Activated T-cell treated with anti-CD3 and anti-CD28 coated beads, Interleukin-2, amount 50 U/mL, for 72 hours (primary cell): ENCODE measurements at places on chromosomes 1 and 21.

DNA sequence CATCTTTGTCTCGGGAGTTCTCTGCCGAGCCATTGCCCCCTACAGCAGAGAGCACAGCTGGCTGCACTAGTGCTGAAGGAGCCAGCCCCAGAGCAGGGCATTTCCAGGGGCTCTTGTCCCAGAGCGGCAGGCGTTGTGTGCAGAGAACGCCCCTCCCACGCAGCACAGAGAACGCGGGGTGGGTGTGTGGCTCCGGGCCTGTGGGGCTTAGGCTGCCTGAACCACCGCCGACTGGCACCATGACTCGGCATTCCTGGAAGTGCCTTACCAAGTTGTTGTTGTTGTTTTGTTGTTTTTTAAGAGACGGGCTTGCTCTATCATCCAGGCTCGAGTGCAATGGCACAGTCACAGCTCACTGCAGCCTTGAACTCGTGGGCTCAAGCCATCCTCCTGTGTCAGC is 15.8 kb upstream of the DIP2A start:
- no peaks in the 10 kb centered on the region for H3K4me1 ChIP-seq
- H3K36me3 ChIP-seq = peaks cover 3% of the 10 kb centered on the region
- H3K27me3 ChIP-seq = no peaks in the 10 kb centered on the region
- peak overlapping the region; percentile 29 for H3K27ac ChIP-seq
- H3K4me3 ChIP-seq = no peak overlapping the region

DNA sequence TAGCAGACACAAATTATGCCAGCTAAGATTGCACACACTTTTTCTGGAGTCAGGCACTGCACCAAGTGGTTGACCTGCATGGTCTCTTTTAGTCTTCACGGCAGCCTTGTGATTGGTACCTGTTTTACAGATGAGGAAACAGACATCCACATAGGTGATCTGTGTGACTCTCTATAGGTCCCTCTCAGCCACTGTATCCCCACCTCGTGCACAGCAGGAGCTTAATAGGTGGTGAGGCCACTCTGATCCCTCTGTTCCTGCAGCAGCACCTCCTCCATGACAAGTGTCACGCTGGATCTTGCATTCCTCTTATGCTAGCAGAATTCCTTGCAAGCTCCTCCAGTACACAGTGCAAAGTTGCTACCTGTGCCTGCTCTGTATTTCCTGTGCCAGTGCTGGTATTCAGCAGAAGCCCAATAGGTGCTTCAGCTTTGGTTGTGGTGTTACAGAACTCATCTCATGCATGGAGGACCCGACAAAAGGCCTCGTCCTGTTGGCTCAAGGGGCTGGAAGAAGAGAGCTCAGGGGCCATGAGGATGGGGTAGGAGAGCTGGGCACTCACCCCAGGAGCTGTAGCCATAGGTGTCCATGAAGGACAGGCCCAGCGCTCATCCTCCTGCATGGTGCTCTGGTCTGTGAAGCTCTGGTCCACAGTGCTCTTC is 546.7 kb downstream of the PTPRU start:
- peaks cover 35% of the 10 kb centered on the region for H3K27me3 ChIP-seq
- no peak for DNase-seq
- no peaks in the 10 kb centered on the region for H3K36me3 ChIP-seq
- H3K27ac ChIP-seq = no peak overlapping the region

- peaks cover 5% of the 10 kb centered on the region for H3K27me3 ChIP-seq
- no peaks in the 10 kb centered on the region for H3K4me1 ChIP-seq
- no peak overlapping the region for H3K27ac ChIP-seq
- no peak for DNase-seq
- no peak overlapping the region for H3K4me3 ChIP-seq
Measured at GRCh38 chr1:14724678-14725077, 126.2 kb downstream of the KAZN start.

DNA sequence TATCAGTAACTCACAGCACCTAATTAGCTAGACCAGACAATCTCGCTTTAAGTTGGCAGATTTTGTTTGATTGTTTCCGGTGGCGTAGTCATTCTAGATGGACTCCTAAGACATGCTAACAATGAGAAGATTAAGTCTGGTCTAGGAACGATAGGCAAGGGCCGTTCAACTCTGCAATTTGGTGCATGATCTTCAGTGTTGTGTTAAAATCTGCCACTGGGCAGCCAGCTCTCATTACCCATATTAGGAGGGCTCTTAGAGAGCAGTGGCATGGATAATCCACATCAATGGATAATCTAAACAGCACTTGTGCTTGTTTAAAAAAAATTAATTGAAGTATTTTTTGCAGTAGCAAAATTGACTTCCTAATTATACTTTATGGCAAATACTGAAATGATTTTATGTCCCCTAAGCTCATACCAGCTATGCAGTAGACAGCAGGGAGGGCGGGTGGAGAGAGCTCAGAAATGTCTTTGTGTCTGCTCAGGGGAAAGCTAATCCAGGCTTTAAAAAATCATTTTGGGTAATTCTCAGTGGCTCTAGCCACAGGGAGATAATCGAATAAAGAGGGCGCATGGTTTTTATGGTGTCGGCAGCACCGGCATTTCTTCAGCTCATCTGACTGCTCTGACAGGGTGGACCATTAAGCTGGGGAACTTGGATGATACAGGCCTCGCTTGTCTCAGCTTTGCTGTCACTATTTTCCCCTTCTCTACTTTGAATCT is 48.5 kb upstream of the IKBKE start:
- H3K36me3 ChIP-seq = no peaks in the 10 kb centered on the region
- H3K27me3 ChIP-seq = no peaks in the 10 kb centered on the region
- no peak overlapping the region for H3K4me3 ChIP-seq
- H3K27ac ChIP-seq = no peak overlapping the region

- no peak for DNase-seq
- no peak overlapping the region for H3K27ac ChIP-seq
- H3K4me1 ChIP-seq = no peaks in the 10 kb centered on the region
- H3K4me3 ChIP-seq = no peak overlapping the region
- H3K27me3 ChIP-seq = peaks cover 13% of the 10 kb centered on the region
- no peaks in the 10 kb centered on the region for H3K36me3 ChIP-seq
Measured at GRCh38 chr1:162857850-162858249, 3.1 kb downstream of the CCDC190 start.

DNA sequence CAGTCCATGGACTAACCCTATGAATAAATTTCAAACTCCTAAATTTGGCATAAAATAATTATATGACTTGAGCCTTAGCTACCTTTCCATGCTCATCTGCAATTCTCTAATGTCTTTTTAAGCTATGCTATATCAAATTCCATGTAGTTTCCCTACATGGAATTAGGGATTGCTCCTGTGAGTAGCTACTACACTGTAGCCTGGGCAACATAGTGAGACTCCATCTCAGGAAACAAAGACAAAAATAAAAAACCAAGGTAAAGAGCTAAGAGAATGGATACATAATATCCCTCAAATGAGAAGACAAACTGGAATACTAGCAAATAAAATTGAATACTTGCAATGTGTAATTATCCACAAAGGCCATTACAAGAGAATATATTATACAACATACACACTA is 37.5 kb downstream of the ATP1B1 start:
- DNase-seq = no peak
- no peaks in the 10 kb centered on the region for H3K36me3 ChIP-seq
- no peak overlapping the region for H3K4me3 ChIP-seq

DNA sequence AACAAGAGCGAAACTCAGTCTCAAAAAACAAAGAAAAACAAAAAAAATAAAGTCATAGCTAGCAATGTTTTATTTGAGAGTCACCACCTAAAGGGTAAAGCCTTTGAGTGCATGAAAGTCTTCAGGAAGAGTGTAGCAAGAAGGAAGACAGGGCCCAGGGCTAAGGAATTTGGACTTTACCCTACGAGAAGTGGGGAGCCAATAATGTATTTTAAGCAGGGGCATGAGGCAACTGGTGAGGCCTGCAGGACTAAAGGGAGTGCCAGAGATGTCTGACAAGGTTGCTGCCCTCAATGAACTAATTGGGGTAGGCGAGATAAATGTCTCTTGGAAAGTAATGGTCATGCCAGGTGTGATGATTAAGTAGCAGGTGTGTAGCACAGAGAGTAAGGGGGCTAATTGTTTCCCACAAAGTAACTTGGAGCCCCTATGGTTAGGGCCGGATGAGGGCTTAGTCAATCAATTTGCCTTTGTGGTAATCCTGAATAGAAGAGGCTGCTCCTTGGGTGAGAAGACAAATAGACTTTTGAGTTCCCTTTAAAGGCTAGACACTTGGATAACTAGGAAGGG is 31.6 kb upstream of the CACNA1E start:
- H3K36me3 ChIP-seq = no peaks in the 10 kb centered on the region
- peaks cover 4% of the 10 kb centered on the region for H3K4me1 ChIP-seq

GRCh38 chr1:51044199-51044598 is 57.8 kb upstream of the C1orf185 start:
- H3K36me3 ChIP-seq = peaks cover 3% of the 10 kb centered on the region
- H3K4me1 ChIP-seq = no peaks in the 10 kb centered on the region
- H3K4me3 ChIP-seq = no peak overlapping the region

GRCh38 chr1:193487722-193488121 is 301.3 kb upstream of the B3GALT2 start:
- H3K36me3 ChIP-seq = peaks cover 6% of the 10 kb centered on the region
- no peaks in the 10 kb centered on the region for H3K27me3 ChIP-seq
- peaks cover 29% of the 10 kb centered on the region for H3K4me1 ChIP-seq
- no peak overlapping the region for H3K4me3 ChIP-seq

- no peaks in the 10 kb centered on the region for H3K4me1 ChIP-seq
- no peak overlapping the region for H3K27ac ChIP-seq
- no peak for DNase-seq
- H3K4me3 ChIP-seq = no peak overlapping the region
Measured at GRCh38 chr1:166489356-166489669, 322.5 kb upstream of the FAM78B start.

GRCh38 chr1:34898330-34898761 is 31.1 kb downstream of the DLGAP3 start:
- no peak overlapping the region for H3K4me3 ChIP-seq
- H3K36me3 ChIP-seq = no peaks in the 10 kb centered on the region
- H3K27me3 ChIP-seq = peaks cover 30% of the 10 kb centered on the region

GRCh38 chr1:41917835-41918449 is 780 bp downstream of the HIVEP3 start:
- no peaks in the 10 kb centered on the region for H3K27me3 ChIP-seq
- H3K4me3 ChIP-seq = peak overlapping the region; percentile 82
- H3K27ac ChIP-seq = peak overlapping the region; percentile 34
- H3K4me1 ChIP-seq = peaks cover 82% of the 10 kb centered on the region
- peaks cover 6% of the 10 kb centered on the region for H3K36me3 ChIP-seq

- no peaks in the 10 kb centered on the region for H3K27me3 ChIP-seq
- DNase-seq = no peak
- H3K36me3 ChIP-seq = peaks cover 9% of the 10 kb centered on the region
- H3K27ac ChIP-seq = no peak overlapping the region
- H3K4me1 ChIP-seq = peaks cover 14% of the 10 kb centered on the region
Measured at GRCh38 chr1:160360227-160360695, 6.6 kb upstream of the NHLH1 start.

GRCh38 chr1:39080269-39080826 is 54.2 kb downstream of the NDUFS5 start:
- H3K27me3 ChIP-seq = peaks cover 45% of the 10 kb centered on the region
- no peak overlapping the region for H3K27ac ChIP-seq
- H3K4me3 ChIP-seq = peak overlapping the region; percentile 84
- no peaks in the 10 kb centered on the region for H3K36me3 ChIP-seq
- DNase-seq = no peak
- H3K4me1 ChIP-seq = peaks cover 6% of the 10 kb centered on the region

DNA sequence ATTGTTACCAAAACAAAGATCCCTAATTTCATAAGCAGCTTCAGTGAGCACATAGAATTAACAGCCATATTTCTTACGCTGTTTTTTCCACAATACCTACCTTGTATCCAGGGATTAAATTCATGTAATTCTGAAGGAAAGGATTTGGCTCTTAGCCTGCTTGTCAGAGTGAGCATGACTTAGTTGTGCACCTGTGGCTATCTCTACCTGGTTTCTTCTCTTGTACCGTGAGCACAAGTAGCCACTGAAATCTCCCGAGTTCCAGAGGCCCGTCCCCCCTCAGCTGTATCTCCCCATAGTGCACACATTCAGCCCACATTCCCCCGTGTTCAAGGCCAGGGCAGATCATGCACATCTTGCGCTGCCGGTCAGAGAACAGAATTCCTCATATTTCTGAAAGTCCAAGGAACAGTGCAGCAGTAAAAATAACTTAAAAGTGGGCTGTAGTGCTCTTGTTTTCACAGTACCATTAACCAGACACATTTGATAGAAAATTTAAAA is 2.3 kb downstream of the TENT5C start:
- H3K4me1 ChIP-seq = peaks cover 60% of the 10 kb centered on the region
- H3K36me3 ChIP-seq = peaks cover 13% of the 10 kb centered on the region
- peak overlapping the region; percentile 94 for H3K4me3 ChIP-seq
- peaks cover 11% of the 10 kb centered on the region for H3K27me3 ChIP-seq
- no peak for DNase-seq

DNA sequence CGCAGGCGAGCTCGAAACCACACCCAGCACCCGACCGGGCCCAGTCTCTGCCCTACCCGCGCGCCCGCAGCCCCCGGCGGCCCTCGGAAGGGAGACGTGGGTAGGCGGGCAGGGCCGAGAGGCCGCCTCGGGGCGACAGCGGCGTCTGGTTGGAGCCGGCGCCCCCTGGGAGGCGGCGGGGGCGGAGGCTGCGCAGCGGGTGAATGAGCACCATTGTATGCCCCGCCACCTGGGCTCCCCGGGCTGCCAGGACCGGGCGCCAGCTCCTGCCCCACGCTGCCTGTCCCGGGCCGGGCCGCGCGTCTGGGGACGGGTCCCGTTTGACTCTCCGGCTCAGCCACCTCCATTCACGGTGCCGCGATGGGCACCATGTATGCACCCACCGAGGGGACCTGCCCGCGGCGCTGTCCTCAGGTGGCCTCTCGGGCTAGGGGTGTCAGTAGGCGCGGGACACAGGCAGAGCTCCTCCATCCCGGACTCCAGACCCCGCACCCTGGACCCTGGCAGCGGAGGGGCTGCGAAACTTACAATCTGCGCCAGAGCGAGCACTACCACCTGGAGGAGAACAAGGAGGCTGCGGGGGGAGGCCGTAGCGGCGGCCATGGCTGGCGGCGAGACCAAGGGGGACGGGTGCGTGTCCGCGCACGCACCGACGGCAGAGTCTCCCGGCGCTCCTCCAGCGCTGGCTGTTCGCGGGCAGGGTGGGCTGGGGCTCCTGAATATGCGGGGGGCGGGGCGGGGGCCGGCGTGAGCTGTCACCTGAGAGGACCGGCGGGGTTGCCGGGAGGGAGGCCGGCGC is at the start of gene COL9A2:
Gene COL9A2, minus strand, starts transcription at position 692 of the 799 bp plus-strand sequence. Its CDS starts 89 bp downstream, at position 603.
- peaks cover 62% of the 10 kb centered on the region for H3K4me1 ChIP-seq
- peak; percentile 80 for DNase-seq
- H3K4me3 ChIP-seq = peak within 1 kb of the TSS; percentile 90
- peaks cover 21% of the 10 kb centered on the region for H3K27me3 ChIP-seq
- H3K27ac ChIP-seq = no peak within 1 kb of the TSS
- no peaks in the 10 kb centered on the region for H3K36me3 ChIP-seq

DNA sequence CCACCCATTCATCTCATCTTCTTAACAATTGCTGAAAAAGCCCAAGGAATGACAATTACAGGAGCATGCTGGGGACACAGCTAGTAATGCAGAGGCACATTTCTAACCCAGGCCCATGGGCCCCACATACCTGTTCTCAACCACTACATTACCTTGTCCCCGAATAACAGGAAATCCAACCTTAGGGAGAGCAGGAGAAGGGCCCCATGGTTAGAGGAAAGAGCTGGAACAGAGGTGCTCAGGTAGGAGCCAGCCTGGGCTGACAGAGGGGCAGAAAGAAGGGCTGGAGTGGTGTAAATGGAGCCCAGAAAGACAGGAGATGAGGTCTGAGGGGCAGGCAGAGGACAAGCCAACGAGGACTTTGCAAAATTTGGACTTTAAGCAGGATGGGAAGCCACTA is 11.4 kb upstream of the S100A8 start:
- peaks cover 7% of the 10 kb centered on the region for H3K4me1 ChIP-seq
- H3K4me3 ChIP-seq = no peak overlapping the region
- no peaks in the 10 kb centered on the region for H3K27me3 ChIP-seq
- DNase-seq = no peak
- no peaks in the 10 kb centered on the region for H3K36me3 ChIP-seq

GRCh38 chr1:53069663-53070327 is 7.8 kb downstream of the PODN start:
- no peak overlapping the region for H3K4me3 ChIP-seq
- DNase-seq = no peak
- no peaks in the 10 kb centered on the region for H3K4me1 ChIP-seq
- H3K36me3 ChIP-seq = no peaks in the 10 kb centered on the region
- H3K27ac ChIP-seq = no peak overlapping the region
